Hippocampal formation (tissue), 2 donors: ENCODE measurements at places on chromosomes 6 and 20.

- no peak for DNase-seq
Measured at GRCh38 chr6:3036861-3037637, 31.2 kb upstream of the RIPK1 start.

DNA sequence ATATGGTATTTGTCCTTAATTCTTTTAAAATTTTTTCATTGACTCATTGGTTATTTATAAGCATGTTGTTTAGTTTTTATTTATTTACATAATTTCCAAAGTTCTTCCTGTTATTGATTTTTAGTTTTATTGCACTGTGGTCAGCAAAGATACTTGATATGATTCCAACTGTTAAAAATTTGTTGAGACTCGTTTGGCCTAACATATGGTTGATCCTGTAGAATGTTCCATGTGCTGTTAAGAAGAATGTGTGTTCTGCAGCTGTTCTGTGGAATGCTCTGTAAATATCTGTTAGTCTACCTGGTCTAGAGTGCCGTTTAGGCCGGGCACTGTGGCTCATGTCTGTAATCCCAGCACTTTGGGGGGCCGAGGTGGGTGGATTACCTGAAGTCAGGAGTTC lies 197.7 kb downstream of the CD109 start:
- no peak for DNase-seq

- DNase-seq, result no peak
Measured at GRCh38 chr6:121965739-121966138, 433.7 kb upstream of the HSF2 start.

DNA sequence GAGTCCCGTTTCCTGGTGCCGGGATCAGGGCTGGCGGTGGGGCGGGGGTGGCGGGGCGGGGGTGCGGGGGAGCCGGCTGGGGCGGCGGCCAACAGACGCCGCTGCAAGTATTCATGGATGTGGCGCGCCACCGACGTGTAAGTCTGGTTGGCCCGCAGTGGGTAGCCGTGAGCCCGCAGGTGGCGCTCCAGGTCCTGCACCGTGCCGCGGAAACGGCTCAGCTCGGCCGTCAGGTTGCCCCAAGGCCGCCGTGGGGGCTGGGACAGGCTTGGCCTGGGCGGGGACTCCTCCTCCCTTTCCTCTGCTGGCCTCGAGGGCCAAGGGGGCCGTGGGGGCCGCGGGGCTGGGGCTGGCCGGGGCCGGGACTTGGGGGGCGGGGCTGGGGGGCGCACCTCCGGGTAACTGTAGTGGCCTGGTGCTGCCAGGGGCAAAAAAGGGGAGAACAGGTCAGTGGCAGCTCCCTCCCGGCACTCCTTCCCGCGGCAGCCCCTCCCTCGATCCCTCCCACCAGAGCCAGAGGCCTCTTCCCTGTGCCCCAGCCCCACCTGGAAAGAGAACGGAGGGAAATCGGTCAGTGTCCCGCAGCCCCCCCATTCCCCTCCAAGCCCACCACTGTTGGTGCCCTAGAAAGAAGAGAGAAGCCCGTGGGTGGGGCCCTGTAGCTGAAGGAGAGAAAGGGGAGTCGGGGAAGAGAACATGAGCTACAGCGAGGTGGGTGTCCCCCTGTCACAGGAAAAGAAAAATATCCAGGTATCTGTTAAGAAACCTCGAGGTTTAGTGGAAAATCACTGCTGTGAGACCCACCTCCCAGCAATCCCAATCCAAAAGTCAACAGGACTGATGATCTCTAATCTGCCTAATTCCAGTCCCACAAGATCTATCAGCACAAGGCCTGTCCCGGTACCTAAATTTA lies 21.3 kb downstream of the TNXB start:
- DNase-seq, result no peak

DNA sequence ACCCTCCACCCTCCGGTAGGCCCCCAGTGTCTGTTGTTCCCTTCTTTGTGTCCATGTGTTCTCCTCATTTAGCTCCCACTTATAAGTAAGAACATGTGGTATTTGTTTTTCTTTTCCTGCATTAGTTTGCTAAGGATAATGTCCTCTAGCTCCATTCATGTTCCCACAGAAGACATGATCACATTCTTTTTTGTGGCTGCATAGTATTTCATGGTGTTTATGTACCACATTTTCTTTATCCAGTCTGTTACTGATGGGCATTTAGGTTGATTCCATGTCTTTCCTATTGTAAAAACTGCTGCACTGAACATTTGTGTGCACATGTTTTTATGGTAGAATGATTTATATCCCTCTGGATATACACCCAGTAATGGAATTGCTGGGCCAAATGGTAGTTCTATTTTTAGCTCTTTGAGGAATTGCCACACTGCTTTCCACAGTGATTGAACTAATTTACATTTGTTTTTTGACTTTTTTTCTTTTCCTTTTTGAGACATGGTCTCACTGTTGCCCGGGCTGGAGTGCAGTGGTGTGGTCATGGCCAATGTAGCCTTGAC lies 4.5 kb downstream of the KPNA5 start:
- DNase-seq, result no peak

DNA sequence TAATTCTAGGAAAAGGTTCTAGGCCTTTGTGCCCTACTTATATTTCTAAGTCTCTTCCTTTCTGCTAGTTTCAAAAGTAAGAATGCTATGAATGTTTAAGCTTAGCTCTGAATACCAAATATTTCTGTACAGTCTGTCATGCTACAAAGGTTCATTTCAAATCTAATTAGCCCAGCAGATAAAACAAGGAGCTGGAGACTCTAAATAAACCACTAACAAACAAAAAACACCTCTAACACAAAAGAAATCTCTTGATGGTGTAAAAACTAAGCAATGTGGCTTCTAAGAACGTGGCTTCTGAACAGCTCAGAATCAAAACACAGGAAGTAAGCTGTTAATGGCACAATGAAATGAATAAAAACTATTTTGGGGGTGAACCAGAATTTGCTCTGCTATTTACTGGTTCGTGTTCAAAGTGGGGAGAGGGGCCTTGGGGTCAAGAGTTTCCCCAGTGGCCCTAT lies 198.3 kb downstream of the BCAS1 start:
- no peak for DNase-seq

GRCh38 chr20:32960849-32961731 lies 43.1 kb downstream of the SUN5 start:
- DNase-seq, result no peak

DNA sequence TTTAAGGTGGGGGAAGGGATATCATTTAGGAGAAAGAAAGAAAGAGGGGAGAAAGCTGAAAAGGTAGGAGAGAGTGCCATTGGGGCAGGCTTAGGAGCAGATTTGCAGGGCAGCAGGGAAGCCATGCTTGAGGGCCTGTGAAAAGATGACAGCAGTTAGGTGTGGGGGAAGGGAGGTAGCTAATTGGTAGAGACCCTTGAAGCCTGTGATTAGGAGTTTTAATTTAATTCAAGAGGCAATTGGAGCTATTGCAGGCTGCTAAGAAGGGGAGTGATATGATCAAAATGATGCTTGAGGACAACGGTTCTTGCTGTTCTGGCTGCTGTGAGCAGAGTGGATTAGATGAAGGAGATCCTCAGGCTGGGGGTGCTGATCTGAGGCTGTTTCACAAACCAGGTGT lies 24.5 kb upstream of the SEC63 start:
- no peak for DNase-seq

DNA sequence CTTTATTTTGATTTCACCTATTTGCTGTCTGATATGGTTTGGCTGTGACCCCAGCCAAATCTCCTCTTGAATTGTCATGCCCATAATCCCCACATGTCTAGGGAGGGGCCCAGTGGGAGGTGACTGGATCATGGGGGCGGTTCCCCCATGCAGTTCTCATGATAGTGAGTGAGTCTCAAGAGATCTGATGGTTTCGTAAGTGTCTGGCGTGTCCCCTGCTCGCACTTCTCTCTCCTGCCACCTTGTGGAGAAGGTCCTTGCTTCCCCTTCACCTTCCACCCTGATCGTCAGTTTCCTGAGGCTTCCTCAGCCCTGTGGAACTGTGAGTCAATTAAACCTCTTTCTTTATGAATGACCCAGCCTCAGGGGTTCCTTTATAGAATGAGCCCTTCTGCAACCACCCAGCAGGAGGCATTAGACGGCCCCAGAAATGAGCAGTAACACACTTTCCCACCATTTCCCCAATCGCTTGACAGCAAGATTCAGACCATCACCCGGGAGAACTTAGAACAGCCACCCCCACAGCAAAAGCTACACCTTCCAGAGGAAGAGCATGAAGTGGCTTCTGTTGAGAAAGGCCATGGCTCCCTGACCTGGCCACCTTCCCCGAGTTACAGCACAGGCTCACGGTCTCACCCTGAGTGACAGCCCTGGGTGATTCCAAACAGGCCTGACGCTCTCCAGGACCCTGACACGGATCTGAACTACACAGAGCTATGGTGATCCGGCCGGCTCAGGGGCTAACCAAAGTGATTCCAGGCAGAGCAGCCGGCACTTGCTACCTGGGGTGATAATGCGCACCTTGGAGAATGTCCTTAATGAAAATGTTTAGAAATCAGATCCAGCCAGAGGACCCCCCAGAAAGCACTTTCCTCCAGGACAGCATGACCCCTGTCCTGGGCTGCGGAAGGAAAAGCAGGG lies 131.2 kb upstream of the CDH4 start:
- DNase-seq, result no peak

DNA sequence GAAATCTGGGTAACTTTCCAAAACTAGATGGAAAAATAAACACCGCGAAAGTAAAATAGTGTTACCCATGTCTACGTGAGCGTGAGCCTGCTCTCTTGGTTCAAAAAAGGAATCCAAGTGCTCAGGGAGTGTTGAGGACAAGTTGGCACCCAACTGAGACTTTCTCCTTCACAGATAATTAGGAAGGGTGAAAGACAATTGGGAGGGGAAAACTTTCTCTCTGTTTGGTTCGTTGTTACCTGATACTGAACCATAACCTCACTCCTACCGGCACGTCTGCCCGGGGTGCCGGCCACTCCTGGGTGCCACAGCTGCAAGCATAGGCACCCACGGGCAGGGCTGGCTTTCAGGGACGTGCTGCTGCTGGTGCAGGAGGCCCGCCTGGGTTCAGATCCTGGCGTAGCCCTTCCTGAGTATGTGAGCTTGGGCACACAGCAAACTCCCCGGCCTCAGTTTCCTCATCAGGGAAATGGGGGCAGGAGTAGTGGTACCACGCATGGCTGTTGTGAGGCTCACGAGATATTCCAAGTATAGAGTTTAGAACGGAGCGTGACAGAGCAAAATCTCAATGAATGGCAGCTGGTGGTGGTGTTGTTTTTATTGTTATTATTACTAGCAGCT lies 38.2 kb upstream of the PMEPA1 start:
- DNase-seq, result no peak

- no peak for DNase-seq
Measured at GRCh38 chr20:49701241-49701790, 12.4 kb downstream of the B4GALT5 start.

- DNase-seq, result no peak
Measured at GRCh38 chr6:144341831-144342527, 56.8 kb downstream of the UTRN start.

GRCh38 chr6:36656441-36656840 lies 22.1 kb upstream of the CDKN1A start:
- DNase-seq, result no peak

DNA sequence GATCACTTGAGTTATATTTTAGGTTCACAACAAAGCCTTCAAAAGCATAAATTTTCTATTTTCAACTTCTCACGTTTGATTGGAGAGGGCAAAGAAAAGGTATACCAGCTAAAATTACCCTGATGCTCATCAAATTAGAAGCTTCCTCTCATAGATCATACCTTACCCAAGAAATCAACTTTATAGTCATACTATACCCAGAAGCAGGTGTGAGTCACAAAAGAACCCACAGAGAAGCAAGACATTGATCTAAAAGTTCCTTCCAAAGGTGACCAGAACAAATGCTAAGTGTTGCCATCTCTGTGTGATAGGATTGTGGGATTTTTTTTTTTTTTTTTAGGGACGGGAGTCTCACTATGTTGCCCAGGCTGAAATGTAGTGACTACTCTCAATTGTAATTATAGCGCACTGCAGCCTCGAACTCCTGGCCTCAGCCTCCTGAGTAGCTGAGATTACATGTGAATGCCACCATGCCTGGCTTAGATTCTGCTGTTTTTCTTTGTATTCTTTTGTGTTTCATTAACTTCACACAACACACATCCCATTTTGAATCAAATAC lies 3.3 kb downstream of the EIF2S2 start:
- DNase-seq, result no peak

DNA sequence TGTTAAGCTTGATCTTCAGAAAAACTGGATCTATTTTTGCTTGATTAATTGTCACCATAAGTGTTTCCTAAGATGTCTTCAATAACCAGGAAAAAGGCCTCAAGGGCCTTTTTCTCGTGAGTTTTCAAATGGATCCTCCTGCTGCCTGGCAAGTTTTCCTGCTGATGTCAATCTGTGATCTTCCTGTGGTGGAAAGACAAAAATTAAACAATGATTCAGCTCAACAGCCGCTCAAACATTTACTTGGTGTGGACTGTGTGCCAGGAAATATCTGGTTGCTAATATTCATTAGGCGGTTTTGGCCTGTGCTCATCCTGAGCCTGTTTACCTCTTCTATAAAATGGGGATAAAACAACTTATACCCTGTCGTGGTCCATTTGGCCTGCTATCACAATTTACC lies 35.4 kb upstream of the SSTR4 start:
- DNase-seq, result no peak

DNA sequence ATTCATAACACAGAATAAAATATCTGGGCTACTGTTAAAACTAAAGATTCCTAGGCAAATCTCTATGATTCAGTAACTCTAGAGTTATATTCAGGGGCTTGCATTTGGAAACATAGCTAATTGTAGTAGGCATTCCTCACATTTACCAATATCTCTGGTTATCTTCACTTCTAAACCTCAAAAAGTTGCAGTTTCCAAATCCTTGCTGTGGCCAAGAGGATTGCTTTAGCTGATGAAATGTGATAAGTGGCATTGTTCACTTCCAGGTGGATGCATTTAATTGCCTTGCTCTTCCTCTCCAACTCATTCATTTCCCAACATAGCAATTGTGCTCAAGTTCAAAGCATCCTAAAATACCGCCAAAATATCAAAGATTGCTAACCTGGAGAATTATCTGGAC lies 246.6 kb downstream of the GRIK2 start:
- no peak for DNase-seq

- no peak for DNase-seq
Measured at GRCh38 chr6:37864250-37864649, 44.7 kb downstream of the ZFAND3 start.

- DNase-seq, result peak; percentile 11
Measured at GRCh38 chr6:37244430-37245310, 12.9 kb upstream of the TBC1D22B start.

GRCh38 chr6:36399970-36400369 lies 12.5 kb upstream of the ETV7 start:
- DNase-seq, result no peak
